ENCODE measurements at places on chromosomes 2 and 18. TPM values are rescaled to one million over a fixed set of nuclear protein-coding genes. Genes with fewer than 3 reads are reported as not detected.
A peak's percentile ranks its signal among the peaks of the same experiment; 100 is the strongest.

Gene POTEI
- total RNA-seq = not detected

- no peak for DNase-seq
- no peaks in the 10 kb centered on the region for H3K27me3 ChIP-seq
- H3K27ac ChIP-seq = no peak overlapping the region
- no peaks in the 10 kb centered on the region for H3K4me1 ChIP-seq
- no peak overlapping the region for H3K4me3 ChIP-seq
Measured at GRCh38 chr2:219073413-219074129, 12.8 kb upstream of the IHH start.

- no peaks in the 10 kb centered on the region for H3K36me3 ChIP-seq
- H3K4me1 ChIP-seq = no peaks in the 10 kb centered on the region
- no peaks in the 10 kb centered on the region for H3K27me3 ChIP-seq
- DNase-seq = no peak
- H3K27ac ChIP-seq = no peak overlapping the region
- H3K4me3 ChIP-seq = no peak overlapping the region
Measured at GRCh38 chr2:236998236-236998635, 87.5 kb upstream of the COPS8 start.

GRCh38 chr18:26091047-26091630 is 726 bp upstream of the SS18 start:
- no peaks in the 10 kb centered on the region for H3K27me3 ChIP-seq
- no peak for DNase-seq
- peak overlapping the region; percentile 89 for H3K4me3 ChIP-seq
- H3K4me1 ChIP-seq = no peaks in the 10 kb centered on the region
- peak overlapping the region; percentile 96 for H3K27ac ChIP-seq

DNA sequence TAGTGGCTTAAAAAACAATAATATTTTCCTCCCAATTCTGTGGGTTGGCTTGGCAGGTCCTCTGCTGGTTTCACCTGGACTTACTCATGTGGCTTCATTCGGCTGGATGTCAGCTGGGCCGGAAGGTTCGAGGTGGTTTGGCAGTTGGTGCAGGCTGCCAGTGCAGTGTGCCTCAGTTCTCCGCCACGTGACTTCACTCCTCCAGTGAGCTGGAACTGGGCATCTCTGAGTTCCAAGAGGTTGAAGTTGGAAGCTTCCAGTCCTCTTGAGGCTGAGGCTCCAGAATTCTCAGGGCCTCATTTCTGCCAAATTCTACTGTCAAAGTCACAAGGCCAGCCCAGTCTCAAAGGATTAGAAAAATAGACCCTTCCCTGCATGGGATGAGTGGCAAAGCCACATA is 83.4 kb upstream of the B3GNT7 start:
- H3K36me3 ChIP-seq = no peaks in the 10 kb centered on the region
- no peak overlapping the region for H3K27ac ChIP-seq
- H3K27me3 ChIP-seq = no peaks in the 10 kb centered on the region

DNA sequence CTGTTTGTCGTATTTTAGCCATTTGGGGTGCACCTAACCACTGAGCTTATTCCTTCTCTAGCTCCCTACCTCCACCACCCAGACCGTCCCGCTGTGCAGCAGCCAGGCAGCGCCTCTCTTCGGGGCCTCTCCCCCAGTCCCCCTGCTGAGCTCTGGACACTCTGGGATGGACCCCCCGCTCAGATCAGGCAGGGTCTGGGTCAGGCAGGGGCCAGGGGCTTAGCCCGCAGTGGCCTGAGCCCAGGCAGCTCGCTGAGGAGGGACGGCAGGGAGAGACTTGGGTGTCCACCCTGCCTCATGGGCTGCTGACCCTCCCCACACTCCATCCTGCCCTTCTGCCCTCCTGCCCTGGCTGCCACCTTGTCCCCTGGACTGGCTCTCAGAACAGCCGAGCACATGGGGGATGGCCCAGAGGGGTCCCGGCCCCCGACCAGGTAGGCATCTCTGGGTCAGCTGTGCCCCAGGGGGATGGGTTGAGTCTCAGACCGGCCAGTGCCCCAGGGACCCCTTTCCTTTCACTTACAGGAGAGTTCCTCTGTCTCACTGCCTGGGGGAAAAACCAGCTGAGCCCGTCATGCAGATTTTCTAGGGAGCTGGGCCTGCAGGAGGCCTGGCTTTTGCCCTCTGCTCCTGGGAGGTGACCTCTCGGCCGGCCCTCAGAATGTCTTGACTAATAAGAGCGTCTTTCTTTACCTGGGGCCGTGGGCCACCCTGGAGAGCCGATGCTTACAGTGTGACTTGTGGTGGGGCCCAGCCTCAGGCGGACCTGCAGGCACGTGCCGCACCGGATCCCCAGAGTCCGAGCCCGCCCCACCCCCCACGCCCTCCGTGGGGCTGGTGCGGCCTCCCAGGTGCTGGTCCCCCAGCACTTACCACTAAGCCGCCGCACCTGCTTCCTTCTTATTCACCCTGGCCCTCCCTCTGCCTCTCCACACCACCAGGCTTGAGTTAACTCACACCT is 22.8 kb upstream of the PXDN start:
- no peak for DNase-seq
- H3K36me3 ChIP-seq = no peaks in the 10 kb centered on the region
- H3K4me3 ChIP-seq = no peak overlapping the region
- H3K27me3 ChIP-seq = no peaks in the 10 kb centered on the region

GRCh38 chr2:223853425-223853837 is 16.0 kb upstream of the AP1S3 start:
- no peak overlapping the region for H3K27ac ChIP-seq
- H3K27me3 ChIP-seq = no peaks in the 10 kb centered on the region
- H3K4me1 ChIP-seq = no peaks in the 10 kb centered on the region
- no peaks in the 10 kb centered on the region for H3K36me3 ChIP-seq
- DNase-seq = no peak
- no peak overlapping the region for H3K4me3 ChIP-seq

Measured in ovary (tissue), 10 donors.